ENCODE measurements at places on chromosomes 2 and 18. TPM values are rescaled to one million over a fixed set of nuclear protein-coding genes. Genes with fewer than 3 reads are reported as not detected.

CDH7 gene
- 7.3 TPM for total RNA-seq

MAL gene
- 1.6 TPM for total RNA-seq

CCDC141 gene
- total RNA-seq: 0.40 TPM

APOB gene
- total RNA-seq: not detected

SKOR2 gene
- total RNA-seq: not detected

LRRTM4 gene
- not detected for total RNA-seq

GCG gene
- total RNA-seq: not detected

FHL2 gene
- 118 TPM for total RNA-seq

- DNase-seq: no peak
Measured at GRCh38 chr2:235605312-235606003, 111.6 kb downstream of the AGAP1 start.

- DNase-seq: no peak
Measured at GRCh38 chr2:137348301-137348700, 583.0 kb downstream of the THSD7B start.

DNA sequence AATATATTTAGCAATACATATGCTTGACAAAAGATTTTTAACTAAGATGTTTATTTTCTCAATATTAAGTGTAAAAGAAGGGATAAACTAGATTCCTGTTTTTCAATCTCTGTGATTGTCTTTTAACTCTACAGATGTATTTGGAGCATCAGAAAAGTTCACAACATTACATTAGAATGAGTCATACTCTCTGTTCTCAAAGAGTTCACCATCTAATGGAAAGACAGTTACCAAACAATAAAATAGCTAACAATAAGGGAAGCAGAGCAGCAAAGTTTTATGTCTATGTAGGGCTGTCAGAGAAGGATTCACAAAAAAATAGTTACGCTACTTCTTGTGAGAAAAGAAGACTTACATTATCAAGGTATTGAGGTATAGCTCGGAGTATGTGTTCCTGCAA is 109.2 kb upstream of the MAP2 start:
- DNase-seq: peak; percentile 35

- DNase-seq: peak; percentile 96
Measured at GRCh38 chr2:39620067-39620466, 45.6 kb upstream of the TMEM178A start.

- DNase-seq: peak; percentile 27
Measured at GRCh38 chr18:62505669-62506494, 16.9 kb upstream of the ZCCHC2 start.

- no peak for DNase-seq
Measured at GRCh38 chr2:75284345-75284744, 85.0 kb upstream of the TACR1 start.

DNA sequence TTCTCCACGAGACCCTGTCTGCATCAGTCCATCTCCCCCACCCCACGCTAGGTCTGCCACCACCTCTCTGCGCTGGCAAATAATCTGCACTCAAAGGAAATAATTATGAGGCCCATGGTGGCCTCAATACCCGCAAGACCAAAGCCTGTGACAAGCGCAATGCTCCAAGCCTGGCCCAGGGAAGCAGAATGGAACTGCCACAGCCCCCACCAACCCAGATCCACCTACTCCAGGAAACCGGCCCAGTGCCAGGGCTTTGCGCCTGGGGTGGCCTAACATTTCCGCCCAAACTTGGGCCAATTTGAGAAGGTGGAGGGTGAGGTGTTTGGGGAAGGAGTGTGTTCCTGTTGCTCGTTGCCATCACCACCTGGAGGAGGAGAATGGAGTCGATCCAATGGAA is 26.0 kb upstream of the ATOH8 start:
- DNase-seq: no peak

DNA sequence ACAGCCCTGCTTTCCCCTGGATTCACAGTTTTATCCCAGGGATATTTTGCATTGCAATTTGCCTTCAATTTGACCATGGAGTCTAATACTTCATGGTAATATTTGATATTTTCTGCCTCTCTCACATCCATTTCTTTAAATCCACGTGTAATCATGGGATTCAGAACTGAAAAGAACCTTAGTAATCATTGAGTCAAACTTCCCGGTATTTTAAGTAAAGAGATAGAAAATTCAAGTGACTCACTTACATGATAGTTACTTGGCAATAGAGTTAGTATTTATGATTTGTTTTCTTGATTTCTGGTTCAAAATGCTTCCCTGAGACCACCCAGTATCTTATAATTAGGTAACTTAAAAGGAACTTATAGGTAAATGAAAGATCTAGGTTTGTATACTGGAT is 33.7 kb upstream of the CDC42EP3 start:
- peak; percentile 10 for DNase-seq

- no peak for DNase-seq
Measured at GRCh38 chr2:14928056-14928455, 295.5 kb downstream of the LRATD1 start.

- peak; percentile 52 for DNase-seq
Measured at GRCh38 chr2:220555961-220556630, 928.7 kb downstream of the SLC4A3 start.

DNA sequence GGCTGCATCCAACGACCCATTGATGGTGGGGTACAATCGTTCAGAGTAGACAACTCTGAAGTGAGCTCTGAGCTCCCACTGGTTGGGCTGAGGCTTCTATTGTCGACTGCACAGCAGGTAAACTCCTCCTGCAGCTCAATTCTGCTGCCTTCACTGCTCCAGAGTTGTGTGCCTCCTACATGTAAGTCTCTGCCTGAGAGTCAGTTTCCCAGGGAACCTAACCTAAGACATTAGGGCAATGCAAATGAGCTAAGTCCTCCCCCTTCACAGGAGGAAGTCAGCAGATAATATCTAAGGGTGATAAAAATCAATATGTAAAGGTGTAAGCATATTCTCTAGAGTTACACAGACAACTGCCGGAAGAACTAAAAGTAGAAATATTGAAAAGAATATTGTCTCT is 22.5 kb upstream of the ACYP2 start:
- no peak for DNase-seq

- no peak for DNase-seq
Measured at GRCh38 chr2:120596191-120596811, 139.4 kb upstream of the GLI2 start.

DNA sequence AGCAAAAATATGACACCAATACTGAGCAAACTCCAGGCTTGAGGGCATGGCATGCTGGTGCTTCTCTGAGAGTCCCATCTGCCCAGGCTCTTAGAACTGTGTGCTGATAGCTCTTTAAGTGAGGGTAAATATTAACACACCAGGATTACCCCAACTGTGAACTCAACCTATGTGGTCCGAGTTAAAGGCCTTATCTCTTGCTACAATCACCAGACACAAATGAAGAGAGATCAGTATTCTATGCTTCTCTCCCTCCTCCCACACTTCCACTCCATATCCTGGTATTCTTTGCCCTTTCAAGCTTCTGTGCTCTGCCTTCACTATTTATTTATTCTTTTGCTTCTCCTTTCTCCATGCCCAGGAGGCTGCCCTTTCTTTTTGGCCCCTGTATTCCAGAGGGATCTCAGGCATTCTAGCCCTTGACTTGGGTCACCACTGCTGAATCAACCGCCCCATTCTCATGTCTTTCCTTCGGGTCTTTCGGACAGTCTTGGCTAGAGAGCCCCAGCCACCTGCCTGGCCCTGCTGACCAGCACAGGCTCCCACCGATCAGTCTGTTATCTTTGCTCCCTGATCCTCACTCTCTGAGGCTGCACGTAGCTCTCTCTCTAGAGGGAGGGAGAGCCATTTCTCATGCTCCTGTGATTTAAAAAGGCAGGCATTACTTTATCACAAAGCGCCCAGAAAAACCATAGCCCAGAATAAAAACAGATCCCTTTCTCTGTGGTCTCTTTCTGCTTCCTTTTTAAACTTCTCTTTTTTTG is 17.2 kb upstream of the HK2 start:
- DNase-seq: no peak

GRCh38 chr2:190425221-190425866 is 17.2 kb downstream of the MFSD6 start:
- DNase-seq: no peak

DNA sequence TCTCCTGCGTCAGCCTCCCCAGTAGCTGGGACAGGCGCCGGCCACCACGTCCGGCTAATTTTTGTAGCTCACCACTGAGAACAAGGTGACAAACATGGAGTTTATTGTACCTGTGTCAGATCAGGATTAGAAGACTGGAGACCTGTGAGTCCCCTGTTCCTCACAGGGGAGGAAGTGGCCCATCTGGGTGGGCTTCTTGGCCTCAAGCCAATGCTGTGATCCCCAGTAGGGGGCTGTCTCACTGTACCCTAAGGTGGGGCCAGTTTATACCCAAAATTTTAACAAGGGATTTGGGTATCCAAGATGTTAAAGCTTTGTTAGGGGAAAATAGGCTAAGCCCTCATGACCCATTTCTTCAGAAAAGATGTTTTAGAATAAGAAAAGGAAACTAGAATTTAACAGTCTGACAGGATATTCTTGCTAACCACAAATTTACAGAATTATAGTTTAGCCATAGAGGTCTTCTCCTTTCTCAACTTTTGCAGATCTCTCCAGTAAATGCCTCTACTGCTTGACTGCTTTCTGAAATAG is 16.3 kb downstream of the PCBP1 start:
- DNase-seq: no peak

DNA sequence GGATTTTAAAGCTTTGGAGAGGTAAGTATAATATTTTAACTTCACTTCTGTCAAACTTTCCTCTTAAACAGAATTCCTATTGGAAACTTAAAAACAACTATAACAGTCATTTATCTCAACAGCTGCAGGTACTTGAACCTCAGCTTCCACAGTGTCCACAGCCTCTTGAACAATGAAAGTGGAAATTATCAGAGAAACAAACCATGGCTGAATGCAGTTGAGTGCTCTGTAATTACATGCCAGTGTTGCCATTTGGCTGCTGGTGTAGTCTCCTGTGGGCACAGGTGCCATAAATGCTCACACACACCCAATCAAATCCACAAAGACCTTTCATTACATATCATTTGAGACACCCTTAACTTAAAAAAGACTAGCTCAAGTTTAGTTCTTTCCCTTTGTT is 125.1 kb downstream of the CPS1 start:
- no peak for DNase-seq

DNA sequence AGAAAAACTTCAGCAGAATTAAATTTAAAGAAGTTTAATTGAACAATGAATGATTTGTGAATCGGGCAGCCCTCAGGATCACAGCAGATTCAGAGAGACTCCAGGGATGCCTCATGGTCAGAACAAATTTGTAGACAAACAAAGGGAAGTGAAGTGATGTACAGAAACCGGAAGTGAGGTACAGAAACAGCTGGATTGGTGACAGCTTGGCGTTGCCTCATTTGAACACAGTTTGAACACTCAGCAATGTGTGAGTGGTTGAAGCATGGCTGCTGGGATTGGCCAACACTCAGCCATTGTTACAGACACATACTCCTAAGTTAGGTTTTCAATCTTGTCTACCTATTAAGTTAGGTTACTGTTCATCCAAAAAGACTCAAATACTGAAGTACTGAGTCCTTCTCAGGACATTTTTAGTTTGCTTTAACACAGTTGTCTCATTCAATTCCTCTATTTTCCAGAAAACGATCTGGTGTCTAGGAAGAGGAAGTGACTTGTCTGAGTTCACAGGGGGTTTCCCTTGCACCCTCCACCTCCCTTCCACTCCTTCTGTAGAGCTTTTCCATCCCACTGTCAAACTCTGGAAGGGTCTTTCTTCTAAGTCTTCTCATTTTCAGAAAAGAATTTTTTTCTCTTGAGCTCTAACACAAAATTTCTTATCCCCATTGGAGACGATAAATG is 137.9 kb downstream of the SLC4A3 start:
- DNase-seq: no peak

GRCh38 chr2:108910011-108910431 is 79.0 kb downstream of the EDAR start:
- no peak for DNase-seq

- no peak for DNase-seq
Measured at GRCh38 chr2:102050854-102051391, 59.2 kb downstream of the IL1R2 start.

DNA sequence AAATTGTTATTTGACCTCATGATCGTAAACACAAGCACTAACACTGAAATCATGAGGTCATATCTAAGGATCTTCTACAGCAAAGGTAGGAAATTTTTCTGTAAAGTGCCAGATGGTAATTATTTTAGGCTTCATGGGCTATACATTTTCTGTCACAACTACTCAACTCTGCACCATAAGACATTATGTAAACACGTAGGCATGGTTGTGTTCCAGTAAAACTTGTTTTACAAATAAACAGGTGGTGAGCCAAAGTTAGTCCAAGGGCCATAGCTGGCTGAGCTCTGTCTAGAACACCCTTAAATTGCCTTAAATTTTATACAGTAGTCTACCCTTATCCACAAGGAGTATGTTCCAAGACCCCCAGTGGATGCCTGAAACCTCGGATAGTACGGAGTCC is 147.3 kb upstream of the CYP1B1 start:
- DNase-seq: peak; percentile 11

- DNase-seq: no peak
Measured at GRCh38 chr2:59077981-59078531, 836.9 kb upstream of the FANCL start.

GRCh38 chr2:5364361-5364760 is 327.8 kb upstream of the SOX11 start:
- DNase-seq: peak; percentile 6
